ENCODE measurements at places on chromosomes 11 and 22.

DNA sequence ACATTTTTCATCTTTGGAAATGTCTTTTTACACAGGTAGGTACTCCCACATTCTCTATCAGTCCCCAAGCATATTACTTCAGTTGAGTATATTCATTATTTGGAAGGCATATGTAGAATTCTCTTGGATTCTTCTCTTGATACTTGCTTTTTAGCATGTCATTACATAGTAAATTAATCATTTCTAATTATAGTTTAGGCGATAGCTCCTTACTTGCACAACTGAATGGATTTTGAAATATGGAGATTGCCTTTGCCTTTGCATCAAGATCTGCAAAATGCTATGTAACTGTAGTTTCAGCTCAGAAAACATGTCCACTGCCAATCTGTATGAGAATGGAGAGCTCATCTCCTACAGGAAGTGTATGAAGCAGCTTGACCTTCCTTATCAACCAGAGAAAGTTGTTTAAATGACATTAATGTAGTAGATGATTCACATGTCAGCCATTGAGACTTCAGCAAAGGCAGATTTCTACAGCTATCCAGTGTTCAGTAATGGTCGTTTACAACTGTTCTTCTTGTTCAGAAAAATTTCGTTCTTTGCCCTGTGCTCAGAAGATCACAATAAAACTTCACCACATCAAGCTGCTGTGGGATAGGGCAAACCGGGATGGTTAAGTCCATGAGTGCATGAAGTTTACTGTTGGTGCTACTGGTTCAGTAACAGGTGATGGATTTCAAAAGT is 61.6 kb downstream of the PPP6R3 start:
- no peak for DNase-seq

DNA sequence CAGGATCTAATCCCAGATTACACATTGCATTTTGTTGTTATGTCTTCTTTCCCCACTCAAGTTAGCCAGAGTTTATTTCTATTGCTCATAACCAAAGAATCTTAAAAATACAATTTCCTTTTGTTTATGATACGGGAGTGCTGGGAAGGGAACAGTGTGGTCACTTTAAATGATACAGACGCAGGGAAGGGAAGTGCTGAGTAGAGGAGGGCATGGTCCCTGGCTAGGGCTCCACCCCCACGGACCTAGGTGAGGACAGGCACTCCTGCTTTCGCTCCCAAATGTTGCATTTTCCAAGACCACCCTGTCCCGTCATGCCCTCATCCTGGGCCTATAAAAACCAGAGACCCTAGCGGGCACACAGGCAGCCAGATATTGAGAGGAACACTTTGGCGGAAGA is 30.6 kb upstream of the NARS2 start:
- DNase-seq = no peak

DNA sequence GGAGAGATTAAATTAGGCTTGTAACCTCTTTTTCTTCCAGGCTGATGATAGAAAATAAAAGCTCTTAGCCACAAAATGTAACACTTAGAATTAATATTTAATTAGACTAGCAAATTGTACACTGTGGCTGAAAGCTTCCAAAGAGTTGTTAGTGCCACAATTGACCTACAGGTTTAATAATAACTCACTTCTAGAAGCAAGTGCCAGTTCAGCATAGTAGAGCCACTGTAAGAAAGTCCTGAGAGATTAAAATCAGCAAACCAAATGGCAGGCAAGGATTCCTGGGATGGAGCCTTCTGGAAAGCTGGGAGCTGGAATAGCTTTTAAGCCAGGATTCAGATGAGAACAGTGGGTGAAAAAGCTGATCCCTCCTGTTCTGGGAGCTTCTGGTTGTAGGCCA is 131.0 kb downstream of the ELP4 start:
- no peak for DNase-seq

DNA sequence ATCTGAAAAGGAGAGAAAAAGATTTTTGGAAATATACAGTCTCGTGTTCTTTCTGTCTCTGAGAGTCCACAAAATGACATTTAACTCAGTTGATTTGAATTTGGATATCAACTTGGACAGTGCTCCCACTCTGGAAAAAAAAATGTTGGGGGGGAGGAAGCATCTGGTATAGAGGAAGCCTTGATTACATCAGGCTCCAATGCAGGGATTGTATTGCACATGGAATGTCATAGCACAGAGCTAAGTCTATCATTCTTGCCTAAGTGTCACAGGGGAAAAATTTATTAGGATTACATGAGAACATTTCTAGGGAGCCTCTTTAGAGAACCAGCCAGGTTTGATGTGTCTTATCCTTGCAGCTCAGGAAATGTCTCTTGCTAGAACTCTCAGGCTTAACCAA is 23.0 kb downstream of the MS4A6A start:
- no peak for DNase-seq

DNA sequence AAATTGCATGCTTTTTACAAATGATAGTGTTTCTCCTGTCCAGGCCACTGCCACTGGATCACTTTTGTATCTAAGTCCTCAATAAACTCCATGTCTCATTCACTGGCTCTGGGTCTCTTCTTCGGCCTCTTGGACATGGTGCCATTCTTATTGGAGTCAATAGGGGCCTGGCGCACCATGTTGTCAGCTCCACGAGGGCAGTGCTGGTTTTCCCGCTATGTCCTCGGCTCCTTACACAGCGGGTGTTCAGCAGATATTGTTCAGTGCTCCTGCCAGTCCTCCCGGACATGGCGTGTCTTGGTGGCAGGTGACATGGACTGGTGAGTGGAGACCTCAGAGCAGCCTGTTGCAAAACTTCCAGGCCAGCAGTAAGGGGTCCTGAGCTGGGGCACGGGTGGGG is 3.6 kb upstream of the FAM118A start:
- no peak for DNase-seq

DNA sequence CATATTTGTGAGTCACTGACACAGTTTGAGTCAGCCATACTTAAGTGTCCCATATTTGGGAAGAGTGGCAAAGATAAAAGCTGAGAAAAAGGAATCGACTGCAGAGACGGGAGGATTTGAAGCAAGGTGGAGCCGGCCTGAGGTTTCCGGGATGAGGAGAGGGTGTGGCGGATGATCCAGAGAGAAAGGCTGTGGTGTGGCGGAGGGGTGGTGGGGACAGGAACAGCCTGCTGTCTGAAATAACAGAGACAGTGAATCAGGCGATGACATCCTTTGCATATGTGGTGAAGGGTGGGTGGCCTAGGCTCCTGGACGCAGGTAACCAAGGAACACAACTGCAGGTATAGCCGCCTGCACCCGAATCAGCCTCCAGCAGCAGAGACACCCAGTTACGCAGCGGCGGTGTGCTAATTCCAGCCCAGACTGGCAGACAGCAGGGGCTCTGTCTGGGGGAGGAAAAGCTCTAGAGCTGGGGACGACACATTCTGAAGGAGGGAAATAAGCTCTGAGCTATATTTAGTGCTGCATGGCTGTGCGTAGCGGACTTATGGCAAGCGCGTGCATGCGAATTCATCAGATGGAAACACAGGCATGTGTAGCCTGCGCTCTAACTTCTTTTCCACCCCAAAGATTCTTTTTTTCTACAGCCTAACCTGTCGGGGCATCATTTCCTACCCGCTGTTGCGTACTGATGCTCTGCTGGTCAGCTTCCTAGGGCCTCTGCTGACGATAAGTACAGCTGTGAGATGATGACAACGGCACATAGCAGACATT is 62.7 kb upstream of the BARX2 start:
- no peak for DNase-seq

DNA sequence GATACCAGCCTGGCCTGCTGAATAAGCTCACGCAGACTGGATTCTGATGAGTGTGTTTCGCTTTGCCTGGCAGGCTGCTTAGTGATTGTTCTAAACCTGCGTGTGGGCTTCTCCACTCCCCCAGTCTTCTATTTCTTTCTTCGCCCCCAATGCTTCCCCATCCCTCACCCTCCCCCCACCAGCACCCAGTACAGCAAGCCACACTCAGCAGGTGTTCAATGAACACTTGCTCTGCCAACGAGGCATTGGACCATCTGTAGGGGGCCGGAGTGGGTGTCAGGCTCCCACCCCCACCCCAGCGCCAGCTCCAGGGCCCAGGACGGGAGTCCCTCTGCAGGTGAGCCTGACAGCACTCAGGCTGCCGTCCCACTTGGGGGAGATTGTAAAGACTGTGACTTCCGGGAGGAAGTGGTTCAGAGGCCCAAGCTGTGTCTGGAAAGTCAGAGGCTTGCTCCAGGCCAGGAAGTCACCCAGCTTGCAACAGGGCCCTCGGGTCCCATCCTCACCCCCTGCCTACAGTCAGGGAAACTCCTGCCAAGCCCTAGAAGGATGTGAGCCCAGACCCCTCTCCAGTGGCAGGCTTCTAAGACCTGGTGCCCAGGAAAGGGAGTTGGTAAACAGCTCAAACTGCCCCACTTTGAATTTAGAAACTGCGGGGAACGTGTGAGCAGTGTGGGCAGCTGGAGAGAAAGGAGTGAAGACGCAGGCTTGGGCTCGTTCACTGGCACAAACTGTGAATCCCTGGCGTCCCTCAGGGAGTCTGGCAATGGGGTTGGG is 66.3 kb upstream of the PRDM11 start:
- no peak for DNase-seq

- DNase-seq = no peak
Observed at GRCh38 chr22:47407461-47408025, 645.1 kb downstream of the TBC1D22A start.

DNA sequence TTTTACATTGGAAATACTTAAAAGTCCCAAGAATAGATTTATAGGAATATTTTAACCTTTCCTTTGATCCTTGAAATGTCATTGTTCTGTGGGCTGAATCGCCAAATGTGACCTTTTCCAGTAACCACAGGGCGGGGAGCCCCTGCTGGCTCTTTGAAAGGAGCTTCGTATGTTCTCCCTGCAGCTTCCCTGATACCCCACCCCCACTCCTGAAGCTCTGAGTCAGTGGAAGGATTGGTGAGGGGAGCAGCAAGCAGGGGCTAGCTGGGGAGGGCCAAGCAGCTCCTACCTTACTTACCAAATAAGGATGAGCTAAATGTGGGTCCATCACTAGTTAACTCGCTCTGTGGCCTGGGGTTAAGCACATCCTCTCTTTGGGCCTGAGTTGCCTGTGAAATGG is 87.7 kb downstream of the CHST1 start:
- no peak for DNase-seq

All from SIG-M5 (cell line).